B cell (primary cell): ENCODE measurements at places on chromosomes 2 and 18. TPM values are rescaled to one million over a fixed set of nuclear protein-coding genes. Genes with fewer than 3 reads are reported as not detected.

CIB4 gene
- polyA plus RNA-seq = not detected in 2 replicates

GRCh38 chr18:78970774-78971333 is 8.8 kb upstream of the SALL3 start:
- DNase-seq = no peak

DNA sequence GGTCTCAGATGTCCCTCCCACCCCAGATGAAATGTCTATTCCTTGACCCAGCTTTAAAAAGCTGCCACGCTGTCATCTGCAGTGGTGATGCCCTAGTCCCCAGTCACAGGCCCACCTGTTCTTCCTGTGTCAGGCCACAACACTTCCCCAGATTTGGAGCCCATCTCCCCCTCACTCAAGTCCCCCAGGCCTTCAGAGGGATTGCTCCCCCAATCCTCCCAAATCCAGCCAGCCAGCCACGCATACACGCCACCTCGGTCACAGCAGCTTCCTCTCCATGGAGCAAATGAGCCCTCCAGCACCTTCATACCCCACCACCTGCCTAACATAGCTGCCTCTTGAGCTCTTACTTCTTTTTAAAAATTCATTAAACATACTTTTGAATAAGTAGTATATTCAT is 7.8 kb downstream of the ASTL start:
- no peak for DNase-seq

- no peak for DNase-seq
These were observed 231.7 kb downstream of the KLHL29 start for GRCh38 chr2:23616630-23617029.

DNA sequence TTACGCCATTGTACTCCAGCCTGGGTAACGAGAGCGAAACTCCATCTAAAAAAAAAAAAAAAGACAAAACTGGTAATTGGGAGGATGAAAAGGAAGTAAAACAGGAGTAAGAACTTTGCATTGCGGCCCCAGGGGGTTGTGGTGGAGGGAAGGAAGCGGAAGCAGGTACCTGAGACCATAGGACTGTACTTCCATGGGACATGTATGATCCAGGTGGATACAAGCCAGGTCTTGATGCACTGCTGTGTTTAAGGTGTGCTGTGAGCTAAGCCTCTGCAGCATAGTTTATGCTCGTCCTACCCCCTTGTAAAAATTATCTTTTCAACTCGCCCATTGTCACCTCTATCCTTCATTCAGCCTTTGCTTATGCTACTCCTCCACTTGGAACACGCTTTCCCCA is 23.7 kb downstream of the FBXO36 start:
- DNase-seq = no peak

- DNase-seq = no peak
These were observed 102.5 kb upstream of the RASGRP3 start for GRCh38 chr2:33373986-33374385.

GRCh38 chr2:113203217-113203530 is 29.4 kb downstream of the PSD4 start:
- DNase-seq = no peak

DNA sequence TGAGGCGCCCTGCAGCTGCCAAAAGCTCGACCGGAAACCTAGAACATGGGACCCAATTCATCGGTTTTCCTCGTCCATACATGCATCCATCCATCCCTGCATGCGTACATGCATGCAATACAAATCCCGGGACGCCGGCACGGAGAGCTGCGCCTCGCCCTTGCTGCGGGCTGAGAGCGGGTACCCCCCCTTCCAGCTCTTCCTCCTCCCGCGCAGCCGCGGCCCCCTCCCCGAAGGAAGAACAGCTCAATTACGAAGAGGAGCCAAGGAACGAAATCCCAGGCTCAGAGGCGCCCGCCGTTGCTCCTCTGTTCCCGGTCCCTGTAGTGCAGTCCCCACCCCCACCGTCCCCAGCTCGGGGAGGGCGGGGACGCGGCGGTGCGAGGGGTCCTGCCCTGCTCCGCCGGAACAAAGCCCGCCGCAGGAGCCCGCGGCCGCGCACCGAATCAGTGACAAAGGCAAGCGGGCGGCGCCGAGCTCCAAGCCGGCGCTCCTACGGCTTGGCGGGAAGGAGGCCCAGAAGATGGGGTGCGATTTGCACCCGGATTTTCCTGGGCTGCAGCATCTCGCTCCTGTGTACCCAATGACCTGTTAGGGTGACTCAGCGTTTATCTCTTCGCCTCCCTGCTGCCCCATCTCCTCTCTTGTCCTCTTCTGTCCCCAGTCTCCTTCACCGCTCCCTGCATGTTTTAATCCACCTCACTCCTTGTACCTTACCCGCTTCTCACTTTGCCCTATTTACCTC is 8.9 kb upstream of the POU3F3 start:
- peak; percentile 42 for DNase-seq

GRCh38 chr18:62388855-62389760 is 64.0 kb downstream of the TNFRSF11A start:
- no peak for DNase-seq

DNA sequence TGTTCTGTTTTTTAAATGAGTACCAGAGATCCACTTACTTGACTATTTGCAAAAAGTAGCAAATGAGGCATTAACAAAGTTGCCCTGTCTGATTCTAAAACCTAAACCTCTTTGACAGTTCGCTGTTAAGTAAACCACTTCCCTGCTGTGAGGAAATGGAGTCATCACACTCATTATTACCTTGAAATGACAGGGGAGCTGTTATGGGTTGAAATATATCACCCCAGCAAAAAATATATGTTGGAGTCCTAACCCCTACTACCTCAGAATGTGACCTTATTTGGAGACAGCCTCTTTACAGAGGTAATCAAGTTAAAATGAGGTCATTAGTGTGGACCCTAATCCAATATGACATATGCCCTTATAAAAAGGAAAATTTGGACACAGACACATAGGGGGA is 36.1 kb downstream of the DHRS9 start:
- no peak for DNase-seq

- no peak for DNase-seq
These were observed 45.9 kb upstream of the TFCP2L1 start for GRCh38 chr2:121330921-121331320.

- DNase-seq = no peak
These were observed 106.1 kb downstream of the TXNL1 start for GRCh38 chr18:56532176-56532840.

GRCh38 chr2:3468296-3468988 is 50.9 kb downstream of the ADI1 start:
- no peak for DNase-seq

GRCh38 chr2:1563084-1563857 is 150.0 kb downstream of the TPO start:
- no peak for DNase-seq

- DNase-seq = no peak
These were observed 15.6 kb upstream of the RMND5A start for GRCh38 chr2:86704459-86704971.

DNA sequence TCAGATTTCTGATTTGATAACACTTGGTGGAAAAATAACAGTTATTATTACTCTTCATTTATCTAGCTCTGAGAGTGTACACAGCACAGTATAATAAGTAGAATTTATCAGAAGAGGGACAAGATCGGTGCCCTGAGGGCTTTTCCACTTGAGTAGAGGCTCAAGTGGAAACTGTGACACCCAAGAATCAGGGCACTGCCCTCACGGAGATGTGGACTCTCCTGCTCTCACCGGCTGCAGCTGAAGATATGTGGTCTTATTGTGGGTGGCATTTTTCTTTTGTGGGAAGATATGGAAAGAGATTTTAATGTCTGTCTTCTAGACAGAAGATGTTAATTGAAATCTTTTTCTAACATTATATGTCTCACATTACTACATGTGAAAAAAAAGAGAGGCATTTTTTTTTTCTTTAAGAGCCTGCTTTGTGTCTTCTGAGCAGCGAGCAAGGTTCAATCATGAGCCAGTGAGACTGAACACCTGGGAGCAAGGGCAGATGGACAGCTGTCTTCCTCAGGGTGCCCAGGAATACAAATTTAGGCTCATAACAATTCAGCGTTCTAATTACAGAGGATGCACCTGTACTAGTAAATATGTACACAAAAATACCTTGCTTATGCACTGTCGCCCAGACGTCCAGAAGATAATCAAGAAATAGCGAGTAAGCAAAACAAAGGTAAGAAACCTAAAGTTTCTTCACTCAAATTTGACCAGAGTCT is 1098.2 kb upstream of the FANCL start:
- no peak for DNase-seq
